Upper lobe of left lung (tissue), 6 donors: ENCODE measurements at places on chromosomes 11 and 22.

GRCh38 chr11:27573024-27573423 lies 66.5 kb upstream of the LIN7C start:
- no peak overlapping the region for H3K27ac ChIP-seq
- no peaks in the 10 kb centered on the region for H3K27me3 ChIP-seq

DNA sequence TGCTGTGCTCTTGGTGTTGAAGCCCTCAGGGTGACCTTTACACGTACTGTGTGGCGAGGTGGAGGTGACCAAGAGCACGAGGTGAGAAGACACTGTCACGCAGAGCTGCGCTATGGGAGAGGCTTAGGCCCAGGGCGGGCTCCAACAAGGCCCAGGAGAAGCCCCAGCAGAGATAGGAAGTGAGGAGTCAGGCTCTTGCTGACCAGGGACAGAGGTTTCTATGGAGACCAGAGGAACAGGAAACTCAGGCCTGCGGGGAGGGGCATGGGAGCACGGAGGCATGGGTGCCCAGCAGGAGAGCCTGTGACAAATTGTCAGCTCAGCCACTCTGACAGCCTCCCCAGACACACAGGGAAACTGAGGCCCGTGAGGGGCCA lies 15.8 kb downstream of the DGKZ start:
- H3K36me3 ChIP-seq: no peaks in the 10 kb centered on the region
- peak overlapping the region; percentile 87 for H3K27ac ChIP-seq
- DNase-seq: no peak
- H3K27me3 ChIP-seq: no peaks in the 10 kb centered on the region

DNA sequence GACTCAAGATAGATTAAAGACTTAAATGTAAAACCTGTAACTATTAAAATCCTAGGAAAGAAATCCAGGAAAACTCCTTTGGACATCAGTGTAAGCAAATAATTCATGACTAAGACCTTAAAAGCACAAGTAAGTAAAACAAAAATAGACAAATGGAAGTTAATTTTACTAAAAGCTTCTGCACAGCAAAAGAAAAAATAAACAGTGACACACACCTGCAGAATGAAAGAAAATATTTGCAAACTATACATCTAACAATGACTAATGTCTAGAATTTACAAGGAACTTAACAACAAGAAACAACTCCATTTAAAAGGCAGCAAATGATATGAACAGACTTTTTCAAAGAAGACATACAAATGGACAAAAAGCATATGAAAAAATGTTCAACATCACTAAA lies 359.1 kb downstream of the LUZP2 start:
- no peak for DNase-seq
- H3K27me3 ChIP-seq: no peaks in the 10 kb centered on the region
- no peaks in the 10 kb centered on the region for H3K36me3 ChIP-seq

- H3K27me3 ChIP-seq: no peaks in the 10 kb centered on the region
- H3K36me3 ChIP-seq: no peaks in the 10 kb centered on the region
- H3K27ac ChIP-seq: no peak overlapping the region
- DNase-seq: no peak
Measured at GRCh38 chr22:48849219-48849912, 978.3 kb downstream of the BRD1 start.

- no peaks in the 10 kb centered on the region for H3K36me3 ChIP-seq
- no peaks in the 10 kb centered on the region for H3K27me3 ChIP-seq
- no peaks in the 10 kb centered on the region for H3K4me1 ChIP-seq
- no peak overlapping the region for H3K4me3 ChIP-seq
- H3K27ac ChIP-seq: no peak overlapping the region
Measured at GRCh38 chr11:126862664-126863243, 137.8 kb downstream of the KIRREL3 start.
